Activated CD8-positive, alpha-beta T cell treated with anti-CD3 and anti-CD28 coated beads for 36 hours (primary cell): ENCODE measurements at places on chromosomes 3 and 15. TPM values are rescaled to one million over a fixed set of nuclear protein-coding genes. Genes with fewer than 3 reads are reported as not detected.
A peak's percentile ranks its signal among the peaks of the same experiment; 100 is the strongest.

- no peak for DNase-seq
- peak overlapping the region; percentile 87 for H3K27ac ChIP-seq
- H3K36me3 ChIP-seq = no peaks in the 10 kb centered on the region
Measured at GRCh38 chr15:78104119-78104479, 11.7 kb downstream of the SH2D7 start.

DNA sequence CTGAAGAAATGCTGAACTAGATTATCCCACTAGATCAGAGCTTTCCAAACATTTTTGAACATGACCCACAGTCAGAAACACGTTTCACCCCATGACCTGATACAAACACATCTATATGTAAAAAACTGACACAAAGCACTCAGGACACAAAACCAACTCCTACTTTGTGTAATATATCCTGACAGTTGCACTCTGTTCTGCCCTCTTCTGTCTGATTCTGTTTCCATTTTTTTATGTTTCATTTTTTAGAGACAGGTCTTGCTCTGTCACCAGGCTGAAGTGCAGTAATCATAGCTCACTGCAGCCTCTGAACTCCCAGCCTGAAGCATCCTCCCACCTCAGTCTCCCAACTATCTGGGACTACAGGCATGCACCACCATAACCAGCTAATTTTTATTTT, 15.8 kb upstream of the RFTN1 start:
- H3K36me3 ChIP-seq = peaks cover 8% of the 10 kb centered on the region
- no peaks in the 10 kb centered on the region for H3K27me3 ChIP-seq
- H3K4me1 ChIP-seq = peaks cover 6% of the 10 kb centered on the region
- H3K27ac ChIP-seq = peak overlapping the region; percentile 8
- DNase-seq = no peak

DNA sequence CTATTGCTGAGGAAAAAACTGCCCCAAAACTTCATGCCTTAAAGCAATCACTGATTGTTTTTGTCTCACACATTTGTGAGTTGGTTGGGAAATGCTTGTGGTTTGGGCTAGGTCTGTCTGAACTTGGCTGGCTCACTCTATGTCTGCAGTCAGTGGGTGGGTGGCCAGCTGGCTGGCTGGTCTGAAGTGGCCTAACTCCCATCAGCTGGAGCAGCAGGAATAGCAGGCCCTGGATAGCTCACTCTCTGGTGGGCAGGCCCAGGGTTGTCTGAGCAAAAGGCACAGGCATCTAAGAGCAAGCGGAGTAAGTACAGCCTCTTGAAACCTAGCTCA, 37.7 kb upstream of the PRR20G start:
- no peak for DNase-seq
- no peaks in the 10 kb centered on the region for H3K4me1 ChIP-seq
- peaks cover 1% of the 10 kb centered on the region for H3K36me3 ChIP-seq
- peaks cover 9% of the 10 kb centered on the region for H3K27me3 ChIP-seq
- no peak overlapping the region for H3K27ac ChIP-seq
- H3K4me3 ChIP-seq = no peak overlapping the region

Gene TICRR
- 27.0 TPM for total RNA-seq

DNA sequence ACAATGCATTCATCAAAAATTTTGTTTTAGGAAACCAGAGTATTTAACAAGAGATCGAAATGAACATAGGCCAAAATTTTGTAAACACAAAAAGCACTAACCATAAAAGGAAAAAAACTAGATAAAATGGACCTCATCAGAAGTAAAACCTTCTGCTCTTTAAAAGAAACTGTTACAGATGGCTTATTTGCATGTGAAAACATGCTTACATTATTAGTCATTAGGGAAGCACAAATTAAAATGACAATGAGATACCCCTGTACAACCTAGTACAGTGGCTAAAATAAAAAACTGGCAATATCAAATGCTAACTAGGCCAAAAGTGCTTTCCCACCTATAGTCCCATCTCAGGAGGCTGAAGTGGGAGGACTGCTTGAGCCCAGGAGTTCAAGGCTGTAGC, 19.3 kb downstream of the UBR1 start:
- no peak overlapping the region for H3K27ac ChIP-seq
- H3K4me3 ChIP-seq = no peak overlapping the region
- H3K4me1 ChIP-seq = peaks cover 30% of the 10 kb centered on the region
- DNase-seq = no peak

- H3K4me3 ChIP-seq = no peak overlapping the region
- H3K27ac ChIP-seq = no peak overlapping the region
- no peaks in the 10 kb centered on the region for H3K36me3 ChIP-seq
- DNase-seq = no peak
- no peaks in the 10 kb centered on the region for H3K4me1 ChIP-seq
Measured at GRCh38 chr3:81303321-81303720, 458.1 kb downstream of the GBE1 start.

- peak overlapping the region; percentile 38 for H3K4me3 ChIP-seq
- H3K27me3 ChIP-seq = no peaks in the 10 kb centered on the region
- DNase-seq = peak; percentile 50
Measured at GRCh38 chr15:52256930-52257733, 38.5 kb downstream of the MYO5C start.

DNA sequence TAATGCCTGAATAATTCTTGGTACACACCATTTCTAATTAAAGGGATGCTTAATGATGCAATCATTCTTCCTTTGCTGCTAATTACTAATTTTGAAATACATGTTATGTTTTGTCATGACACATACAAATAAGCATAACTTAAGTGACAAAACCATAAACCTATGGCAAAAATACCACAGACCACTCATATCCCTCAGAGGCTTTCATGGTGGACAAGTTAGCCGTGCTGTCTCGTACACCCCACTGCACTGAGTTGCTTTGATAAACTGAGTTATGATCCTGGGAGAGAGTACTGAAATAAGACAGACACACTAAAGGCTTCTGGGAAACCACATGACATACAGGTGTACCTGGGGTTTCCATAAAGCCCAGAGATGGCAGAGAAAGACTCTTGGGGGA, 913.8 kb downstream of the FHIT start:
- peaks cover 8% of the 10 kb centered on the region for H3K4me1 ChIP-seq
- H3K27me3 ChIP-seq = no peaks in the 10 kb centered on the region
- no peak overlapping the region for H3K27ac ChIP-seq
- no peak overlapping the region for H3K4me3 ChIP-seq
- no peak for DNase-seq
- H3K36me3 ChIP-seq = no peaks in the 10 kb centered on the region

DNA sequence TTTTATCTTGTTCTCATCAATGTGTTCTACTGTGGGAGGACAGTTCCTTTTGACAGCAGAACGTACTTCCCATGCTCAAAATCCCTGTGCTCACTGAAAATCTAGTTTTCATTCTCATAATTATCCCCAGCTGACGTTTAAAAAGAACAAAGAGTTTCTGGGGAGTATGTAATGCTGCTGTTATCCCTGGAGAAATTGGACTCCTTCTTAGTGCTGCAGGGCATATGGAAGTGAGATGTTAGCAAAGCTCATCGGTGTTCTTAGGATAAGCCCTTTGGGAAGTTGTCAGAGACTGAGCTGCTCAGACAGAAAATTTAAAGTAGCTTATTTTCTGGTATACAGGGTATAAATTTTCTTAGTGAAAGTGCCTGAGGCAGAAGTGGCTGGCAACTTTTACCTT, 66.5 kb downstream of the CDAN1 start:
- no peak overlapping the region for H3K4me3 ChIP-seq
- H3K36me3 ChIP-seq = peaks cover 2% of the 10 kb centered on the region
- no peaks in the 10 kb centered on the region for H3K27me3 ChIP-seq
- no peak for DNase-seq

DNA sequence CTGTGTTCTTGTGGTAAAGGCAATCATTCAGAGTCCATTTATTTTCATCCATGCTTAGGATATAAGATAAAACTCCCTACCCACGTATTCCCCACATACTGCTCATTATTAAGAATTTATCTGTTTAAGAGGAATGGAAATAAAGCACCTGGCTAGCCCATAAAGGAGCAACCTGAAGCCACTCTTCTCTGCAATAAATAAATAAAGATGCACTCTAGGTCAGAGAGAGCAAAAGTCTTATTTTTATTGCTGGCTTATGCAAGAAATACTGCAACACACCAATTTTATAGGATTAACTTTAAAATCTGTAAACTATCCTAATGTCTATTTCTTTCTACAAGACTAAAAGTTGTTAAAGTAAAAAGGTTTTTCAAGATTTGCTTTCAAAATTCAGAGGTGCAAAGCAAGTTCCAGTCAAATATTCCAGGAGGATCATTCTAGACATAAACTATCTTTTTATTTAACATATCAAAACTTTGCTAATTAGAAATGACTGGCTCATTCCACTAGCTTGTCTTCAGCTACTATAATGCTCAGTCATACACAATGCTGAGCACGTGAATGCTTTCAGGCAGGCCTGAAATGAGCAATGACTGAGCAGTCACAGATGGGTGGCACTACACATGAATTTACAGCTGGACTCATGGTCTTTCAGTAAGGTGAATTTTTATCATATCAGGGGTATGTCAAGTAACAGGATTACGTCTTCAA, 7.1 kb downstream of the TJP1 start:
- no peak for DNase-seq
- H3K27ac ChIP-seq = no peak overlapping the region
- no peaks in the 10 kb centered on the region for H3K36me3 ChIP-seq

GRCh38 chr15:101250873-101251829, 697 bp downstream of the CHSY1 start:
- H3K4me1 ChIP-seq = peaks cover 69% of the 10 kb centered on the region
- H3K27me3 ChIP-seq = no peaks in the 10 kb centered on the region
- peak overlapping the region; percentile 85 for H3K4me3 ChIP-seq
- peaks cover 37% of the 10 kb centered on the region for H3K36me3 ChIP-seq
- no peak for DNase-seq

- H3K4me1 ChIP-seq = no peaks in the 10 kb centered on the region
- H3K27ac ChIP-seq = no peak overlapping the region
- no peaks in the 10 kb centered on the region for H3K36me3 ChIP-seq
- H3K27me3 ChIP-seq = no peaks in the 10 kb centered on the region
- DNase-seq = no peak
Measured at GRCh38 chr3:192273697-192274010, 453.7 kb downstream of the FGF12 start.

Gene CHST13
- total RNA-seq = not detected

- H3K4me1 ChIP-seq = no peaks in the 10 kb centered on the region
- H3K27ac ChIP-seq = no peak overlapping the region
- H3K27me3 ChIP-seq = peaks cover 3% of the 10 kb centered on the region
- DNase-seq = no peak
- no peak overlapping the region for H3K4me3 ChIP-seq
- H3K36me3 ChIP-seq = no peaks in the 10 kb centered on the region
Measured at GRCh38 chr3:179526989-179527391, 35.7 kb upstream of the ACTL6A start.

GRCh38 chr3:153911116-153911515, 210.1 kb upstream of the ARHGEF26 start:
- H3K27me3 ChIP-seq = peaks cover 5% of the 10 kb centered on the region
- no peak for DNase-seq
- no peaks in the 10 kb centered on the region for H3K4me1 ChIP-seq
- H3K36me3 ChIP-seq = no peaks in the 10 kb centered on the region
- no peak overlapping the region for H3K27ac ChIP-seq

DNA sequence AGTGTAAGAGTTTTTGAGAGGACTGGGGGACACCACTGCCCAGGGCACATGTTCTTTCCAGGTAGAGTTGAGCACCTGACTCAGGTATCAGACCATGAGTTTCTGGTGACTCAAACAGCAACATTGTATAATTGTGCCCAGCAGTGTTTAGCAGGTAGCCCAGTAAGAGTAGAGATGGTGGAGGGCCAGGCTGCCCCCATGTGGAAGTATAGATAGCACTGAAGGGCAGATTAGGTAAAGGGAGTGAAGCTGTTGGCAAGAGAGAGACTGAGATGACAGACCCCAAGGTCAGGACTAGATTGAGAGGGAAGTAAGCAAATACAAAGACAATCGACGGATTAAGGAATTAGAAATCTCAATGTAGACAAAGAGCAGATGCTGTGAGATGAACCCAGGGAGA, 74.6 kb downstream of the TRIM42 start:
- H3K27ac ChIP-seq = no peak overlapping the region
- H3K4me1 ChIP-seq = peaks cover 13% of the 10 kb centered on the region
- no peaks in the 10 kb centered on the region for H3K36me3 ChIP-seq
- no peak for DNase-seq
- H3K4me3 ChIP-seq = no peak overlapping the region

- peak overlapping the region; percentile 85 for H3K27ac ChIP-seq
- H3K27me3 ChIP-seq = no peaks in the 10 kb centered on the region
- peaks cover 41% of the 10 kb centered on the region for H3K4me1 ChIP-seq
- H3K36me3 ChIP-seq = no peaks in the 10 kb centered on the region
Measured at GRCh38 chr3:196192036-196192523, 19.1 kb downstream of the ZDHHC19 start.

Gene RASL12
- not detected for total RNA-seq

DNA sequence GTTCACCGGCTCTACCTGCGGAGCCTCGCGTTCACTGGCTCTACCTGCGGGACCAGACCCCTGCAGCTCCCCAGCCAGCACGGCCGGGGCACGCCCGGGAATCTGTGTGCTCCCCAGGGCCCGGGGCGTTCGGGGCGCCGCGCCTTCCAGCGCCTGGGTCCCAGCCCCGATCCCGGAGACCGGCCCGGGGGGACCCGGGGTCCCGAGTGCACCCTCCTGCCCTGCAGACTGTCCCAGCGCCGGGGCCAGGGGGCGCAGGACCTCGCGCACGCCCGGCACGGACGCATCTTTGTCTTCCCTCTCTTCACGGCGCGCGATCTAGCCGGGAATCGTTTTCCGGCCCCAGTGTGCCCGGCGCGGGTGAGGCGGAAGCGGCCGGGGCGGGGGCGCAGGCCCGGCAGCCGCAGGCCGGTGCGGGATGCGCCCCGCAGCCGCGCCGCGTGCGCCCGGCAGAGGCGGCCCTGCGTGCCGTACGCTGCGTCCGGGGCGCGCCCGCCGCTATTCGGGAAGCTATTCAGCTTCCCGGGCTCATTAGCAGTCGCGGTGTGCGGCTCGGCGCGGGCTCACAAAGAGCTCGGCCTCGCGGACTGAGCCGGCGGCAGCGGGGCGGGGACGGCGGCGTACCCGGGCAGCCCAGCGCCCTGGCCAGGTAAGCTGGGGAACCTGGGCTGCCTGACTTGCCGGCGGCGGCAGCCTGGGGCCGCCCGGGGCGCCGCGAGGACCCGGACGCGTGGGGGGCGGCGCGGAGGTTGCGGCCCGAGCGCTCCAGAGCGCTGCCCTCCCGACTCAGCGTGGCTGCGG, at the start of gene APBA2:
APBA2 (plus strand) TSS at position 345 of the 801 bp plus-strand sequence. CDS start 167,911 bp downstream, outside the sequence.
- peak; percentile 56 for DNase-seq
- peaks cover 39% of the 10 kb centered on the region for H3K4me1 ChIP-seq
- peak within 1 kb of the TSS; percentile 79 for H3K27ac ChIP-seq
- no peaks in the 10 kb centered on the region for H3K27me3 ChIP-seq

Gene NMD3
- total RNA-seq = 74.9 TPM

Gene DNAH12
- 0.07 TPM for total RNA-seq

GRCh38 chr3:137789236-137789635, 25.1 kb downstream of the SOX14 start:
- H3K27ac ChIP-seq = no peak overlapping the region
- H3K36me3 ChIP-seq = no peaks in the 10 kb centered on the region
- no peak for DNase-seq
- H3K27me3 ChIP-seq = peaks cover 6% of the 10 kb centered on the region

Gene CDHR4
- not detected for total RNA-seq
